Activated CD4-positive, alpha-beta T cell treated with anti-CD3 and anti-CD28 coated beads, Interleukin-2, amount 10 ng/mL, durations not matched to agents 24 days and 14 days (primary cell): ENCODE measurements at places on chromosomes 16 and 17. TPM values are rescaled to one million over a fixed set of nuclear protein-coding genes. Genes with fewer than 3 reads are reported as not detected.
A peak's percentile ranks its signal among the peaks of the same experiment; 100 is the strongest.

DNA sequence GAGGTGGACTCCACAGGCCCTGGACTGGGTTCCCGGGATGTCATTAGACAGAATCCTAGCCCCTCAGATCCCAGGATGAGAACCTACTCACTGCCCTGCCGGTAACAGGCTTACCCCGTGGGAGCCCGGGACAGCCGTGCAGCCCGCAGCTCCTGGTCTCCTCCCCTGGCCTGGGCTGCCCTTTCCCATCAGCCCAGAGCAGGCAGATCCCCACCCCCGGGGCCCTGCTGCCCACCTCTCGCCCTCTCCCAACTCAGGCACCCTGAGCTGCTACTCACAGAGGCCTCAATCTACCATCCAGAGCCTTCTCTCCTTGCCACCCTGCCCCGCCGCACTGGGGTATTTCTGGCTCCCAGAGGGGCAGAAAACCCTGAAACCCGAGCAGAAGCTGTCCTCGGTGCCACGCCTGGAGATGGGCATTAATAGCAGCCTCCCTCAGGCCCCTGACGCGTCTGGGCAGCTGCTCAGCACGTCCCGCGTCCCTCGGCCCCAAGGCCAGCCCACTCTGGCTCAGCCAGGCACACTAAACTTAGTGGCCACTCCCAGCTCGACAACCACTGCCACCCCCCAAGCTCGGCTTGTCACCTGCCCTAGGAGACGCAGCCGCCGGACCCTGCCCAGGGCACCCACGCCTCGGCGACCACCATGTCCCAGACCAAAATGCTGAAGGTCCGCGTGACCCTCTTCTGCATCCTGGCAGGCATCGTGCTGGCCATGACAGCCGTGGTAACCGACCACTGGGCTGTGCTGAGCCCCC is at the start of gene CACNG1:
Gene CACNG1, plus strand, starts transcription at position 539 of the 757 bp plus-strand sequence. Its CDS starts 107 bp downstream, at position 646.
- DNase-seq = no peak

- no peak for DNase-seq
Observed at GRCh38 chr17:27504188-27504995, 48.1 kb downstream of the KSR1 start.

DNA sequence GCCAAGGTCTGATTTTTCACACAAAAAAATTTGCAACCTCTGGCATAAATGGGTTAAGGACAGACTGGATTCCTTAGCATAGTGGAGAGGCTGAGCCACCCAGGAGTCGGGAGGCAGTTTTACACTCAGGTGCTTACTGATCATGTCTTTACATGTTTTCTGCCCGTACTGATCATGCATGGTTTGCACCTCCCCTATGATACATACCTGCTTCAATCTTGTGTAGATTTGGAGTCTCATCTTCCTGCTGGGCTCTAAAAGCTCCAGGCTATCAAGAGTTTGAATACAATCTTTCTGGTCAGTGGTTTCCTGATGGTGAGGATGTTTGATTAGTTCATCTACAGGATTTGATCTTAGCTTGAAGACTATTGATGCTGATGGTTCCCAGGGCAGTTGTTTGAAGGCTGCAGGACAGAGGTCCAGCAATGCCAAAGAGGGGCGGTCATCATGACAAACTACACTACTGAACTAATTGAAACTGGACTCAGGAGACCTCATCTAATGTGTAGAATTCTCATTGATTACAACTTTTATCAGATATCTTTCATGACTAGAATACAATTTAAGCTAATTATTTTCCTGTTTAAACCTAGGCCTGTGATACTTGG is 6.9 kb downstream of the C1QBP start:
- no peak for DNase-seq

- no peak for DNase-seq
Observed at GRCh38 chr17:8537734-8538133, 92.8 kb downstream of the MYH10 start.

- no peak for DNase-seq
Observed at GRCh38 chr16:30961384-30961783, 3.8 kb downstream of the SETD1A start.

DNA sequence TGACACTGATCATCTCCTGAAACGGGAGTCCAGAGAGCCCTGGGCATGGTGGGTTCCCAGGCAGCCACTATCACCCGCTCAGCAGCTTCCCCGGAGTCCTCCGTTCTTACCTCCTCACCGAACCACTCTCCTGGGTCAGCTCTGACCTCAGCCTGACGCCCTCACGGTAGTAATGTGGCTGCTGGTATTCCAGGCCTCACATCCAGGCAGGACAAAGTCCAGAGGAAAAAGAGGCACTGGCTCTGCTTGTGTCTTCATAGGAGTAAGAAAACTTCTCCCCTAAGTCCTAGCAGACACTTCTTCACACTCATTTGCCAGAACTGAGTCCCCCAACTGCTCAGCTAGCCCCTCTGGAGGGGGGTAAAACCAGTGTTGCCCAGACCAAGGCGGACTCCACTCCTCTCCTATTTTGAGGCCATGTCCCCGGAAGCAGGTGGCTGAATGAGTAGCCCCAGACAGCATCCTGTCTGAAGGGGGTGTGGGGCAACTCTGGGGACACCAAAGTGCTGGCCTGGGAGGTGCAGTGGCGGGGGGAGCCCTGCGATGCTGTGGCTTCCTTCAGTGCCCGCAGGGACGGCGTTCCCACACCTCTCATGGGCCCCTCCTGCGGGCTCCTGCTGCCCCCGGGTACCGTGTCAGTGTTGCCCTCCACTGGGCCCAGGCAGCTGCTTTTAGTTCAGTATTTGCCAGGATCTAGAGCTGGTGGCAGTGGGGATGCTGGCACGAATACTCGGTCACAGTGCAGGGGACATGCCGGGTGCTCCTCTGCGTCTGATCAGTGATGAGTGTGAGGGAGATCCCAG is 5.4 kb downstream of the FSCN2 start:
- DNase-seq = no peak

GRCh38 chr17:19304209-19304608 is 58.3 kb downstream of the B9D1 start:
- DNase-seq = no peak

GRCh38 chr17:78748048-78748729 is 33.9 kb downstream of the CYTH1 start:
- peak; percentile 90 for DNase-seq

- DNase-seq = no peak
Observed at GRCh38 chr17:41002814-41003213, 3.1 kb upstream of the KRTAP3-2 start.

The C17orf113 gene
- total RNA-seq = 0.05 and 0.07 TPM in 2 replicates

The GPR139 gene
- not detected in 2 replicates for total RNA-seq

The EXOC7 gene
- 104 and 108 TPM in 2 replicates for total RNA-seq

The DNAI2 gene
- 0.09 and 0.26 TPM in 2 replicates for total RNA-seq

The AGRP gene
- not detected in 2 replicates for total RNA-seq

The SMARCD2 gene
- 120 and 121 TPM in 2 replicates for total RNA-seq

The CDC42EP4 gene
- 0.86 and 0.95 TPM in 2 replicates for total RNA-seq

The DHRS11 gene
- total RNA-seq = 17.9 and 18.0 TPM in 2 replicates
